ENCODE measurements at places on chromosomes 5 and 9.

DNA sequence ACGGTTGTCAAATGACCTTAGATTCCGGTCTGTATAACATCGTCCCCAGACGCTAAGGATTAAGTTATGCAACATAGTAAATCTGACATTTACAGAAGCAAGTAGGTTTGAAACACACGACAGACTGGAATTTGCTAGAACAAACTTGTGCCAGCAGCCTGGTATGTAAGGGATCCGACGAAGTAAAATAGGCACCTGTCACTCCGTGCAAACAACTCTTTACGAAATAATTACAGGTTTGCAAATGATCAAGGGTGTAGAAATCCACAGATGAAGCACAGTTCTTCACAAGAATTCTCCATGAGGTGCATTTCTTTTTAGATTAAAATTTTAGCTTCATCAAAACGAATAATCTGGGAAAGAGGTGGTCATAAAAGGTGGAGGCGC is 508 bp downstream of the MOCS2 start:
- no peak for DNase-seq

GRCh38 chr9:129679537-129679936 is 14.1 kb downstream of the PRRX2 start:
- DNase-seq, result no peak

GRCh38 chr9:33524306-33524947 is 376 bp downstream of the ANKRD18B start:
- DNase-seq, result no peak

DNA sequence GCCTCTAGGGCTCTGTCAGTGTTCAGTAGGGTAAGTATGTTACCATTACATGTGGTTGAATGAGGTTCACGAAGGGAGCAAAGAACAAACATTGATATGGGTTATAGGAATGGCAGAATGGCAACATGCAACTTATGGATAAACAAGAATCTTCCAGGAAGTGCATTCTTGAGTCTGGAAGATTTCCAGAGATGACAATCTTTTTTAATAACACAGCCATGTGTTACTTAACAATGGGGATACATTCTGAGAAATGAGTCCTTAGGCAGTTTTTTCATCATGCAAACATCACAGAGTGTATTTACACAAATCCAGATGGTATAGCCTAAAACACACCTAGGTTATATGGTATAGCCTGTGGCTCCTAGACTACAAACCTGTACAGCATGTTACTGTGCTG is 9.1 kb upstream of the SLC28A3 start:
- no peak for DNase-seq

DNA sequence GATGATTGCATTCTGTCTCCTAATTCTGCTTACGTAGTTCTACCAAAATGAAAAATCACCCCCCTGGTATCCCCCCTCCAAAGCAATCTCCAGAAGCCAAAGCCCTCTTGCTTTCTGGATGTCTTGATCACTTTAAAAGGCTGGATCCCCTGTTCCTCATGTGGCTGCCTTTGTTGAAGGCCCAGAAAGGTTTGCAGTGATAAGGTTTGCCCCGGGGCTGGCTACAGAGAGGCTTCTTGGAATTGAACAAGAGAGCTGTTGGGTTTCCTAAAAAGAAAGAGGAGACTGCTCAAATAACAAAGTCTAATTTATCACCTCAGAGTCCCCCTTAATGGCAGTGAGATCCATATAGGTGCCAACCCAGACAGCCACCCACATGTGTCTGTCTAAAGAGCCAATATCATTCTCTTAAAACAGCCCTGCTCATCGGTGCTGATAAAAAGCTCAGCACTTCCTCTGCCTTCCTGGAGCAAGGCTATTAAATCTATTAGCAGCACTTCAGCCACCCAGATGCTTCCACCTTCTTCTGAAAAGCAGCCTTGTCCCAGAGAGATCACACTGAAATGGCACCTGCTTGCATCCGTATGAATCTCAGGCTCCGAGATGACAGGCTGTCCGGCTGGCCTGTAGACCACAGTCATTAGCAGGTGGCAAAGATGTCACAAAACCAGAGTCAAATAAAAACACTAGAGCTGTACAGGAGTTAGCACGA is 70.9 kb downstream of the TEX10 start:
- DNase-seq, result no peak

GRCh38 chr9:120187758-120188157 is 392.2 kb downstream of the CDK5RAP2 start:
- no peak for DNase-seq

- DNase-seq, result no peak
Observed at GRCh38 chr5:558326-558725, 34.1 kb upstream of the SLC9A3 start.

GRCh38 chr5:54758038-54758437 is 227.4 kb downstream of the ESM1 start:
- no peak for DNase-seq

DNA sequence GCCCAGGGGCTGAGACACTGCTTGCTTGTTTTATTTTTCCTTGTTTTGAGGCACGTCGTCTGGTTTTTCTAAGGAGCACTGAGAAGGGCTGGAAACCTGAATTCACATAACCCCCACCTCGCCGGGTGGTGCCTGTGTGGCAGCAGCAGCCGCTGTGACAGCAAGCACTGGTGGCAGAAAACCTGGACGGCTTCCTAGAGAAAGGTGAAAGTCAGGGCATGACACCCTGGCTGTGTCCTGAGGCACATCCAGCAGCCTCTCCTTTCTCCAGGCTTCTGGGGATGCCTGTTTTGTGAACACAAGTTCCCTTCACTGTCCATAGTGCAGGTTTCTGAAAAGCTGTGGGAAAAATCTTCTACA is 29.2 kb downstream of the MRPL36 start:
- no peak for DNase-seq

- no peak for DNase-seq
Observed at GRCh38 chr5:63931836-63932235, 30.4 kb downstream of the HTR1A start.

DNA sequence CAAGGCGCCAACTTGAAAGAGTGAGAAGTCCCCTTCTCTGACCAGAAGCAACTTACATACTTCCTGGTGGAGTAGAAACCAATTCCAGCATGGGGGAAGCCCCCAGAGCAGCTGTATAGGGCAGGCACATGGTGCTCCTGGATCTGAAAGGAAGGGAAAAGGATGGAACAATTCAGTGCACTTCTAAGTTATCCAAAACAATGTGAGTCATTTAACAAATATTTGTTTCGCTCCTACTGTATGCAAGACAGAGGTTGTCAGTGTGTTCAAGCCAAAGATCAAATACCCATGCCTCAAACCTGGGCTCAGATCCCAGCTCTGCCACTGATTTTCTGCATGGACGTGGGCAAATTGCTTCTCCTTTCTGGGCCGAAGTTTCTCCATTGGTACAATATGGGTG is 67.1 kb downstream of the LHX2 start:
- DNase-seq, result no peak

- DNase-seq, result no peak
Observed at GRCh38 chr5:111582993-111583601, 70.8 kb upstream of the STARD4 start.

DNA sequence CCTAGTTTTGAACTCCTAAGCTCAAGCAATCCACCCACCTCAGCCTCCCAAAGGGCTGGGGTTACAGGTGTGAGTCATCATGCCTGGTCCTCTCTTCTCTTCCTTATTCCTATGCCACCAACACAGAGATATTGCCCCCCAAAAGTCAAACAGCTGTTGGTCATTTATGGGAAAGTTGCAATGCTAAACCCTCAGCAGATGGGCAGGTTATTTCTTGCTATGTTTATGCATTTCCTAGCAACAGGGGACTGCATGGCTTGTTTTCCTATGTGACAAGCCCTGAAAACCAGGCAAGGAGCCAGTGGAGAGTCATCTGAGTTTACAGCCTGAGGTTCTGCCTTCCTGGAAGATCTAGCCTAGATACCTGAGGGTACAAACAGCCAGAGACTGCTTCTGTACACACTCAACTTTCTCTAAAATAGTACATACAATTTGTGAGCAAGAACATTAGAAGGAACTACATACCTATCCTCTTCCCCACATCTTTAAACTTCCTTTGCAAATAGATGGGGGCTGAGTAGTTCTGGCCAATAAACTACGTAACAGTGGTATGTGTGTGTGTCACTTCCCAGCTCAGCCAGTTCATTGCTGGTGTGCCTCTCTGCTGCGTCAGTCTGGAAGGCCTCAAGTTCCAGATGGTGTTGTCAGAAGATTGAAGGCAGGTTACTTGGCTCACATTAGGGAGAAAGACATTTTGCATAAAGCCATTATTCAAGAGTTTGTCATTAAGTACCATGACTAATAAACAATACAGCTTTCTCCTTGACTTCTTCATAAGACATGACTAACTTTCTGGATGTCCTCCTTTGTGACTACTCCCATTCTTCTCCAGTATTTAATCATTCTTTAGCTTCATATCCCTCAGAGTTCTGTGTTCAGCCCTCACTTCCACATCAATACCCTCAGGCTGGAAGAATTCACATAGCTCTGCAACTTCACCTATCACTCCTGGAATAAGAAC is 65.3 kb downstream of the CSNK1A1 start:
- no peak for DNase-seq

GRCh38 chr5:57891443-57891842 is 408.8 kb upstream of the ACTBL2 start:
- no peak for DNase-seq

DNA sequence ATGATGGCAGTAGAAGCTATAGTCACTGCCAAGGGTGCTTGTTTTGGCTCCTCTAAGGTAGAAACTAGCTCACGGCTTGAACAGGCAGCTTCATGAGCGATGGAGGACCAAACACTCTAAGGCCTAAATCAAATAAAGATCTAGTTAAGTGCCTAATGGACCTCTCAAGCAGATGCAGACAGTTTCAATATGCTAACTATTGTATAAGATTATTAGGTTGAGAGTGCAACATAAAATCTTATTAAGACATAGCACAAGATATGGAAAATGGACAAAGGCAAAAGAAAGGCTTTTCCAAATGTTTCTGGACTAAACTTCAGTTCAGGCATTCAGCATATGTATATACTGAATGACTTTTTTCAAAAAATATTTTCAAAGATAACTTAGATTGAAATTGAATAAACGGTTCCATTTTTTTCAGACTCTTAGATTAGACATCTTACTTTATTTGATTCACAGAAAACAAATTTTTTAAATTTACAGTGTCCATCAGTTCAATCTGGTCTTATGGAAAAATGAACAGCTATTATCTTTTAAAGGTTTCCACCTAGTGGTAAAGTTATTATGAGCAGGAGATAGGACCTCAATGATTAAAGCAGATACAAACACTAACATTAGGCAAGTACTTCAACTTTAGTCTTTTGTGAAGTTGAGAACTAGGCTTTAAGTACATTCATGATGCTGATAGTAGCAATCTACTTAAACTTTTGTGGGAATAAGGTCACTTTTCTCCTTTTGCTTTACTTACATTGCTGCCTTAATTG is 1167.7 kb downstream of the MAT2B start:
- no peak for DNase-seq

GRCh38 chr5:9239626-9240025 is 306.2 kb downstream of the SEMA5A start:
- no peak for DNase-seq

DNA sequence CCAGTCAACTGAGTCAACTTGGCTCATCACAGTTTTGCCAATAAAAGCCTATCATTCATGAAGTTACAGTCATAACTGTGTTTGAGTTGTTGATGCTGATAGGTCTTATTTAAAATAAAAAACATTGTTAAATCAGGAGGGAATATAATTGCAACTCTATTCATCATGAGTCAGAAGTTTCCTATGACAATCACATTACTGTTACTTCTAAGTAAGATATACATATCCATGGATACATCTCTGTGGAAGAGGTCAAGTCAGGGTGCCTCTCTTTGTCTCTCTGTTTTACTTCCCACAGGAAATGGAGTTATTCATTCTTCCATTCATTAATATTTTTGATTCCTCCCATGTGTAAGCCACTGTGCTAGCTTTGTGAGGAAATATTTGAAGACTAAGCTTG is 2015.4 kb upstream of the WWC1 start:
- DNase-seq, result no peak

DNA sequence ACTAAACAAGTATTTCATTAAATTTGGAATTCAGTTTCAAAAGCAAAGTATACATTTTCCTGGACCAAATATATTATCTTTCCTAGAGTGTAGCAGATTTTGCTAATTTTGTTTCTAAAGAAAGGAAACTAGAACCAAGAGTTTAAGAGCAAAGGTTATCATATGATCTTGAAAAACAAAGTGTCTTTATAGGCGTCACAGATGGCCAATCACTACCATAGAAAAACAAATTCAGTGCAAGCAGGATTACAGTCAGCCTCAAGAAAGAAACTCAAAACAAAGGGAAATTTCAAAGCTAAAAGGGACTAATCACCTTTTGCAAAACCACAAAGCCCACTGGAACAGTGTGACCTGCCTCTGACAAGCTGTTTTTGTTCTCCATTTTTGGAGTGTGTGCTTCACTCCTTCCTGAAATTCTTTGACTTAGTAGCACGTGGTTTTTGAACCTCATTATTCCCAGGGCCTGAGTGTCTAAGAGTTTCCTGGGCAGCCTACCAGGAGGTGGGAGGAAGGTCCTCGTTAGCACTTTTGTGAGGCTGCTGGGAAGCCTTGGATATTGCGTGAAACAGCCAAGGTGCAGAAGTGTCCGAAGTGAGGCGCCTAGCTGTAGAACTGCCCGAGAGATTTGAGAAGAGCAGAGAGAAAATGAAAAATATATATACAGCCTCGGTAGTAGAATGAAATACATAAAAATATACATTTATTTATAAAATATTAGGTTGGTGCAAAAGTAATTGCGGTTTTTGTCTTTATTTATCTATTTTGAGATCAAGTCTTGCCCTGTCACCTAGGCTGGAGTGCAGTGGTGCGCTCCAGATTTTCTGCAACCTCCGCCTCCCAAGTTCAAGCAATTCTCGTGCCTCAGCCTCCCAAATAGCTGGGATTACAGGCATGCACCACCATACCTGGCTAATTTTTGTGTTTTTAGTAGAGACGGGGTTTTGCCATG is 246.1 kb downstream of the MARCHF11 start:
- no peak for DNase-seq

GRCh38 chr5:172531704-172532026 is 77.3 kb upstream of the SH3PXD2B start:
- DNase-seq, result no peak

- no peak for DNase-seq
Observed at GRCh38 chr5:149628221-149628620, 46.9 kb downstream of the ARHGEF37 start.

GRCh38 chr9:114461468-114461867 is 43.8 kb downstream of the WHRN start:
- DNase-seq, result no peak

DNA sequence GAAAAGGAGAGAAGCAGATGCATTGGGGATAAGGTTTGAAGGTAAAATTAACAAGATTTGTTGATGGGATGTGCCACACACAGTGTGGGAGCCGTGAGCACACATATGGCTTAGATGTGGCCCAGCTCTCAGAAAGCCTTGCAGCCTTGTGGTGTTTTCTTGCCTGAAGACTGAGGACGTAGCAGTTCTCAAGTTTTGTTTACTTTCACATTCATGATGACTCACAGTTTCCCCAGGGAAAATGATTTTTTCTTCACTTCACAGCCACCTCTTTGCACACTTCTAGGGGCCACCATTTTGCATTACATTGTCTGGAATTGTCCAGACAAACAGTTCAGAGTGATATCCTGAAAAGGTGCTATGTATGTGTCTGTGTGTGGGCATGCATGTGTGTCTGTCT is 126.2 kb downstream of the BASP1 start:
- no peak for DNase-seq
